ENCODE measurements at places on chromosomes 16 and 17. TPM values are rescaled to one million over a fixed set of nuclear protein-coding genes. Genes with fewer than 3 reads are reported as not detected.

GRCh38 chr17:42676424-42677011, at the start of gene PLEKHH3:
TSS of gene PLEKHH3 (minus strand) at chr17:42676994. CDS start at chr17:42676563, 431 bp downstream.
- DNase-seq: no peak

GRCh38 chr17:62085511-62086408, 20.7 kb upstream of the MED13 start:
- DNase-seq: no peak

Gene CHTF18
- total RNA-seq: 7.1 TPM

Gene KRTAP4-4
- not detected for total RNA-seq

Gene ADAM11
- total RNA-seq: 1.4 TPM

- DNase-seq: no peak
Observed at GRCh38 chr16:59527206-59527997, 793.3 kb upstream of the GOT2 start.

DNA sequence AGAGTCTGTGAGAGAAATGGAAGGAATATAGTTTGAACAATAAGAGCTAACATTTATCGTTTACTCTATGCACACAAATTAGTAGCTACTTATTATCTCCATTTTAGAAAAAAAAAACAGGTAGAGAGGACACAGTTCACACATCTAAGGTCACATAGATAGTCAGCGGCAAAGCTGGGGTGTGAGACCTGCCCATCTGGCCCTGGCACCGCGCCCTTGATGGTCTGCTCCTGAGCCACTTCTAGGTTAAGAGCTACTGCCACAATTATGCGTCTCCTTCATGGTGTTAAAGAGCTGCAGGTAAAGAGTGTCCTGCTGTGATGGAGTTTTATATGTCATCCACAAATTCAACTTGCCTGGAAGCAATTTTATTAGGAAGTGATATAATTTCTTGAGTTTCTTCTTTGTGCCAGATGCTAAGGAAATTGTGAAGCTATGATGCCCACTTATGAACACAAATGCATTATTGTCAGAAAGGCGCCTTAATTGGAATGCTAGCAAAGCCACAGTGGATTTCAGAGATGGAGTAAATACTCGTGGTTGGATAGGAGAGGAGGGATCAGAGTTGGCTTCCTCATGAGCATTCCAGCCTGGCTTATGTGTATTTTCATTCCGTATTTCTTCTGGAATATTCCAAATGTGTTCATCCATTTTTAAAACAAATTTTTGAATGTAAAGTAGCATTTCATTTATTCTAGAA, 21.3 kb upstream of the MFSD6L start:
- DNase-seq: no peak

Gene TLCD2
- 9.5 TPM for total RNA-seq

GRCh38 chr17:17835415-17836249, 1.2 kb downstream of the SREBF1 start:
- DNase-seq: no peak

Gene COX11
- total RNA-seq: 37.0 TPM

Gene C16orf54
- 3.1 TPM for total RNA-seq

Gene CLEC18C
- total RNA-seq: 1.3 TPM

GRCh38 chr17:80859002-80859941, 132.4 kb upstream of the CHMP6 start:
- peak; percentile 81 for DNase-seq

- DNase-seq: peak; percentile 87
Observed at GRCh38 chr17:39573447-39574298, 34.0 kb downstream of the NEUROD2 start.

- DNase-seq: no peak
Observed at GRCh38 chr17:57084361-57084801, 665 bp upstream of the AKAP1 start.

DNA sequence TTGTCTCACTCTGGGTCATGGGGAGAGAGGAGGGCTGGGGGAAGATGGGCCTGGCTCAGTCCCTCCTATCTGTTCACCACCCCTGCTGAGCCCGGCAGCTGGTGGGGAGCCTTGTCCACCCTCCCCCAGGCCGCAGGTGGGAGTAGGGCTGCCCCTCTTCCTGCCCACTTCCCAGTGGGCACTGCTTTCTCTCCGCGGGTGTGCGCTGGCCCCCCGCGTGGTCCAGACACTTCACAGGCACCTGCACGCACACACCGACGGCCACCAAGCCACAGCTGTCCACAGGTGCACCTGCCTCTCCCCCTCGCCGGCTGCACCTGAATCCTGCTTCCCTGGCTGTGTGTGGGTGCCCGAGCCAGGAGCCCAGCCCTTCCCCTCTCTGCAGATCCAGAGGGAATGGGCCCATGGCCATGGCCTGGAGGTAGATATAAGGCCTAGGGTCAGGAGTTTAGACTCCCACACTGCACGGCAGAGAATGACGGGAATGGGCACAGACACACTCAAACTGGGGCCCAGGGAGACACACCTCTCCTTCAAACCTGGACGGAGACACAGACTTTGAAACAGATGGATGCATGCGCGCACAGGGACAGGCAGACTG, 2.0 kb downstream of the NHERF2 start:
- no peak for DNase-seq

- DNase-seq: no peak
Observed at GRCh38 chr16:81624760-81625543, 154.1 kb upstream of the PLCG2 start.

DNA sequence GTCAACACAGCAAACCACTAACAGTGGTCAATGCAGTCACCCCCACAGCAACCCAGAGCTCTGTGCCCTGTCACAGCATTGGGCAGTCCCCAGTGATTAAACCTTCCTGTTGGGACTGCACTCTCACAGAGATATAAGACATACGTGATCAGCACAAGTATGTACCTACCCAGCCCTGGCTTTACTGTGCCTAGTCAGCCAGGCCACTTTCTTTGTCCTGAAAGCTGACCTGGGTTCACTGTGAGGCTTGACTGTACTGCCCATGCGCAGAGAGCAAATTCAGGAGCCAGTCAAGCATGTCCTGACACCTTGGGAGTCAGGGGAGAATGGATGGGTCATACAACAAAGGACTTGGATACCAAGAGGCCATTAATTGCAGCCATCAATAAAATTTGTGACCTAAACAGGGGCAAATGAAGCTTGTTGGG, 10.9 kb upstream of the TMEM170A start:
- DNase-seq: no peak

Gene DNAI2
- total RNA-seq: not detected

Gene TBC1D3G
- not detected for total RNA-seq

GRCh38 chr16:26598061-26598460, 468.7 kb upstream of the C16orf82 start:
- no peak for DNase-seq

GRCh38 chr16:57911743-57912142, 59.2 kb downstream of the CNGB1 start:
- DNase-seq: no peak

- DNase-seq: no peak
Observed at GRCh38 chr16:3292604-3293003, 9.3 kb downstream of the ZNF263 start.

GRCh38 chr17:55224746-55225145, 40.0 kb upstream of the HLF start:
- no peak for DNase-seq

- DNase-seq: no peak
Observed at GRCh38 chr17:43517615-43518386, 28.3 kb downstream of the ETV4 start.

Gene KRTAP16-1
- not detected for total RNA-seq

GRCh38 chr17:15403276-15403939, 62.0 kb upstream of the TEKT3 start:
- DNase-seq: no peak

All from aorta (tissue), 5 donors.